ENCODE measurements at places on chromosomes 1 and 21.

GRCh38 chr1:68961143-68961542 lies 464.3 kb upstream of the DEPDC1 start:
- DNase-seq, result no peak

- no peak for DNase-seq
Measured at GRCh38 chr21:29228306-29228705, 70.4 kb upstream of the BACH1 start.

DNA sequence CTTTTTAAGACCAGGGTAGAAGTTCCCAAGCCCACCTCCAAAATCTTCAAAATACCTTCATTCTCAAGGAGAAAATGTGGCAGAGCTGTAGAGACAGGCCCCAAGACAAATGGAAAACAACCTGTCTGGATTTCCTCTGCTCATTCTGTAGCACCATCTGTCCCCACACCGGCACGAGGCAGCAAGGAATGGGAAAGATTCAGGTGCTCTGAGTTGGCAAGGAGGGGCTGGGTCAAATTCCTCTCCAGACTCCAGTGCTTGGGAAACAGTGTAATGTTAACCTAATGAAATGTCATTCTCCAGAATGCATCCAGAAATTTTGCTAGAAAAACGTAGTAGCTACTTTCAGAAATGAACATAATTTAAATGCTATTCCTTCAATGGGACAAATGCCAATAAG lies 9.3 kb downstream of the PABPC4 start:
- no peak for DNase-seq

DNA sequence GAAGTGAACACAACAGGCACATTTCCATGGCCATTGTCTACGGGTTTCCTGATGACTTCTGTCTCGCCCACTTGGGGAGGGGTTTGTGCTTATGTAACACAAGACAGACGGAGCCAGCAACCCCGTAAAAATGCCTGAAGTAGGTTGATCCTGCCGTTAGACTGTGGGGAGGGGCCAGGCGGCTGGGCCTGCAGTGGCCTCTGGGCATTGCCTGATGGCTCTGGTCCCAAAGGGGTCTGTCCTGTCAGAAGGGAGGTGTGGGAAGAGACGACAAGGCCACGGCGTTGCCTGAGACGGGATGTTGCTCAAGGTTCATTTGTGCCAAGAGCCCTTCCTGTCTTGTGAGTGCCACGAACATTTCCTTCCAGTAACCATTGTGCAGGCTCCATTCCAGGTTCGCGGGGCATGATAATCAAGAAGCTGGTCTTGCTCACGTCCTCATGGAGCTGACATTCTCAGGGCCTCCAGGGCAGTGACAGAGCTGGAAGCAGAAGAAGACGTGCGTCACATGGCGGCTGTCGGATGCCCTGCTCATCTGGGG lies 44.7 kb downstream of the ABCG1 start:
- DNase-seq, result no peak

- DNase-seq, result no peak
Measured at GRCh38 chr1:12034381-12034801, 15.1 kb downstream of the MIIP start.

DNA sequence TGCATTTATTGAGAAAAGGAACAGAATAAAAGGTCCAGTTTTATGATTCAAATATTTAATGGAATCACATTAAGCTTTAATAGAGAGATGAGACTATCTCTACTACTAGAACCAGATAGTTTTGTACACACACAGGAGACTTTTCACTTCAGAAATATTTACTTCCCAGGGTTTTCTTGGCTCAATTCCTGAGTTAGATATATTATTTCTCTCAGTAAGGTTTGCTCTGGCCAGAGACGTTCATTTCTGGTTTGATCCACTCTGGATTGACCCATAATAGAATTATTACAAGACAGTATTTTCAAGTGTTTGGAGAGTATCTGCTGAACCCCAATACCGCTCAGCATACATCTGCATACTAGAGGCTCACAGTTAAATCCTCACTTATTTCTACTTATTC lies 1.3 kb upstream of the RCOR3 start:
- DNase-seq, result no peak

- no peak for DNase-seq
Measured at GRCh38 chr1:190665045-190665444, 187.4 kb upstream of the BRINP3 start.

DNA sequence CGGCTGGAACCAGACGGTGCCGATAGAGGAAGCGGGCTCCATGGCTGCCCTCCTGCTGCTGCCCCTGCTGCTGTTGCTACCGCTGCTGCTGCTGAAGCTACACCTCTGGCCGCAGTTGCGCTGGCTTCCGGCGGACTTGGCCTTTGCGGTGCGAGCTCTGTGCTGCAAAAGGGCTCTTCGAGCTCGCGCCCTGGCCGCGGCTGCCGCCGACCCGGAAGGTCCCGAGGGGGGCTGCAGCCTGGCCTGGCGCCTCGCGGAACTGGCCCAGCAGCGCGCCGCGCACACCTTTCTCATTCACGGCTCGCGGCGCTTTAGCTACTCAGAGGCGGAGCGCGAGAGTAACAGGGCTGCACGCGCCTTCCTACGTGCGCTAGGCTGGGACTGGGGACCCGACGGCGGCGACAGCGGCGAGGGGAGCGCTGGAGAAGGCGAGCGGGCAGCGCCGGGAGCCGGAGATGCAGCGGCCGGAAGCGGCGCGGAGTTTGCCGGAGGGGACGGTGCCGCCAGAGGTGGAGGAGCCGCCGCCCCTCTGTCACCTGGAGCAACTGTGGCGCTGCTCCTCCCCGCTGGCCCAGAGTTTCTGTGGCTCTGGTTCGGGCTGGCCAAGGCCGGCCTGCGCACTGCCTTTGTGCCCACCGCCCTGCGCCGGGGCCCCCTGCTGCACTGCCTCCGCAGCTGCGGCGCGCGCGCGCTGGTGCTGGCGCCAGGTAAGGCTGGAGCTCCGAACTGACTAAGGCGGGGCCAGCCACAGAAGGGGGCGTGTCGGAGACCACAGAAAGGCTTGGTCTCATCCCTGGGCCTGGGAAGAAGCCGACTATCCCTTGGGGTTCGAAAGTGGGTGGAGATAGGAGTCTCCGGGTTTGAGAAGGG lies 486 bp downstream of the SLC27A3 start:
- peak; percentile 35 for DNase-seq

DNA sequence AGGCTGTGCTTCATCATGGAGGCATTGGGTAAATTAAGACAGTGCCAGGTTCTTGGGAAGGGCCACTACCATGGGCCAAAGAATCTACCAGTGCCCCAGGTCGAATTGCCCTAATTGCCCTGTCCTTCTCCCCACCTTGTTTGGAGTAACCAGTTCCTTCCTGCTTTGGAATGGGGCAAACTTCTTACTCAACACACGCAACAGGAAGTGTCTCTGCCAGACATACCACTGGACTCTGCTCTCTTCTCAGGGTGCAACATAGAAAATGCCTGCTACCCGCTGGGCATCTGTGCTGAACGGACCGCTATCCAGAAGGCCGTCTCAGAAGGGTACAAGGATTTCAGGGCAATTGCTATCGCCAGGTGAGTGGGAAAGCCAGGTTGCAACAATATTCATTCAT lies 15.8 kb downstream of the CDA start:
- DNase-seq, result no peak

GRCh38 chr1:181021811-181022434 lies 747 bp downstream of the STX6 start:
- DNase-seq, result peak; percentile 70

DNA sequence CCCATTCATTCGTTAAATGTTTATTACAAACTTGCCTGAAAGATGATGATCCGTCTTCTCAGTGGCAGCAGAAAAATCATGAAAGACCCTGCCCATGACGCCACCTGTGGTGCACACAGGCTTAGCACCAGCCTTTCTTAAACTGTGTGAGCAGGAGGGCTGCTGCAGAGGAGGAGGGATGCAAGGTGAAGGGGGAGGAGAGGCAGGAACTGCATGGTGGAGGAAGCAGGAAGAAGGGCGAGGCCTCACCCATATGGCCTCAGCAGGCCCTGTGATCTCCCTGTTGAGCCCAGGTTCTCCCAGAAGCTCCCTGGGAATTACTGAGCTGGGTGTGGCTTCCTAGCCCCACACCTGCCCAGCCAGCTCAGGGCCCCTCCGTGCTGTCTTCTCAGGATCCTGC lies 25.0 kb upstream of the RD3 start:
- DNase-seq, result no peak

- peak; percentile 4 for DNase-seq
Measured at GRCh38 chr1:226487921-226488320, 60.6 kb upstream of the STUM start.

DNA sequence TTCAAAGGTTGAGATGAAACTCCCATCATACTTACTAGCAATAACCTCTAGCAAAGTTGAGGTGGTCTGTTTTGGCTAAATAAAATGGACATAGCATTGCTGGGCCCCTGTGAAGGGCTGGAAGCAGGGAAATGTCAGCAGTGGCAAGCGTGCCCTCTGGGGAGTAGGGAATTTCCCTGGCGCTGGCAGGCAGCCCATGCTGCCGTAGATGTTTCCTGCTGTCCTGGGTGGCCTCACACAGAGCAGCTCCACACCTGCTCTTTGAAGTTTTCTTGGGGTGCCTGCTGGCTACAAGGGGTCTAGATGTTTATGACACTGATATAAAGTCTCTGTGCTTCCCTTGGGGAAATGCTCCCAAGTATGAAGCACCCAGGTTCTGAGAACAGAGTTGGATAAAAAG lies 30.2 kb downstream of the ADARB1 start:
- DNase-seq, result no peak

DNA sequence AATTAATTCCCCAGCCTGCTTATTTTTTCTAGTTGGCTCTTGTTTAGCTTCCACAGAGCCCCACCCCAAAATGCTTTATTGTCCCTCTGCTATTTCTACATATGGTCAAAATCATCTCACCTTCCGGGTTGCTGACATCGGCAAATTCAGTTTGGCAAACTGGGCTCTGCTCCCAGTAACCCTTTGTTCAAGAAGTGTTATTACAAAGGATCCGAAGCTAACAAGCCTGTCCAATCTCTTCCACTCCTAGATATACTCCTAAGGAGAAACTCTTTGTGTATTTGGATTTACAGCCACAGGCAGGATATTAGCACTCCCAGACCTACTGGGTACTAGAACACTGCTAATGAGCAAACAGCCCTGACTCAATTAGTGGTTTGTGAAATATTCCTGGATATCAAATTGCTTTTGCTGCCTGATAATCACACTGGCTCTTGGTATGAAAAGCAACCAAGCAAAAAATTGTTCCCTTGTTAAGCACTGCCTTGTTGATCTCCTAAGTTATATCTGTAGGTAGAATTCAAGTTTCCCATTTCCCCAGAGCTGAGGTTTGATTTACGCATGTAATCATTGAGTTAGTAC lies 4.0 kb downstream of the JUN start:
- DNase-seq, result no peak
